ENCODE measurements at places on chromosomes 2 and 18.

- DNase-seq: no peak
These were observed 15.9 kb upstream of the WIPF1 start for GRCh38 chr2:174613531-174613930.

- DNase-seq: no peak
These were observed 68.1 kb downstream of the RMDN2 start for GRCh38 chr2:37993143-37993542.

DNA sequence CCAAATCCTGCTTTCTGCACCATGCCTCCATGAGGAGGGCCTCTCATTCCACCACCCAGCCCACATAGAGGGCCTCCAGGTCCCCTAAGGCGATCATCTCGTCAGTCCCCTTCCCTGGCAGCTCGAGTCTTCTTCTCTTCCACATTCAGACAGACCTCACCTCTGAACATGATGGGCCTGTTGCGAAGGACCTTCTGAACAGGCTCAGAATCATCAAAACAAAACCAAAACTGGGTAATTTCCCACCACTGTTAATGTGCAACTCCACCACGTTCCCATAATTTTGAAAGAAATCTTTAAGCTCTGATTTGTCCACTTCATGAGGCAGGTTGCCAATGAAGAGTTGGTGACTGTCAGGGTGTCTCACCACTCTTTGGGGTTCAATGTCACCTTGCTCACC is 20.4 kb downstream of the ZRANB3 start:
- DNase-seq: no peak

DNA sequence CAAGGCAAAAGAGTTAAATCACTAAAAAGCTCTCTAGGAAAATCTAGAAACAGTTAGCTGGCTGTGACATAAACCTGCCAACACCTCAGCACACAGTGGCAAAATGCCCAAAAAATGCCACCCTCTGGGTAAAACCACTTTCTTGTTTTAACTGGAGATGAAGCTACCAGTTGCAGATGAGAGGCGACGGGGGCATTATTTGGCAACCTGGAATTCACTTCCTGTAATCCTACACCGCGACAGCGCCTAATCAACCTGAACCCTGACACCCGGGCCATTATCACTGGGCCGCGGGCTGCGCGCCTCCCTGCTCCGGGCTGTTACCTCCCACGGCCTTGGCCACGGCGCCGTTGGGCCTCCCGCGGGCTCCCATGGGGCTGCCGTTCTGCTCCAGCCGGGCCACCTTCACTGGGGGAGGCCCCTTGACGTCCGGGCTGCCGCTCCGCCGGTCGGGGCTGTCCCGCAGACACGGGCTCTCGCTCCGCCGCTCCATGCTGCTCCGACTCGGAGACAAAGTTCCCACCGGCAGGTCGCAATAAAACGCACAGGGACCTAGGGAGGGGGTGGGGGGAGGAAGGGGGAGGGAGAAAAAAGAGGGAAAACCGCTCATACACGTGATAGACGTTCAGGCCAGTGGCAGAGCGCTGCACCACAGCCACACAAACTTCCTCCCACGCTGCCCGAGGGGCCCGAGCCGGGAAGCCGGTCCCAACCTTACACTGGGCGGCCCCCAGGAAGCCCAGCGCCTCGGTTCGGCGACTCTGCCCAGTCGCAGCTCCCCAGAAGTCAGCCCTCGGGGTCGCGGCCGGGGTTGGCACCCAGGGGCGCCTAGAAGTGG is 2.0 kb downstream of the SATB2 start:
- DNase-seq: no peak

GRCh38 chr2:146461068-146461467 is 1383.8 kb upstream of the ACVR2A start:
- no peak for DNase-seq

DNA sequence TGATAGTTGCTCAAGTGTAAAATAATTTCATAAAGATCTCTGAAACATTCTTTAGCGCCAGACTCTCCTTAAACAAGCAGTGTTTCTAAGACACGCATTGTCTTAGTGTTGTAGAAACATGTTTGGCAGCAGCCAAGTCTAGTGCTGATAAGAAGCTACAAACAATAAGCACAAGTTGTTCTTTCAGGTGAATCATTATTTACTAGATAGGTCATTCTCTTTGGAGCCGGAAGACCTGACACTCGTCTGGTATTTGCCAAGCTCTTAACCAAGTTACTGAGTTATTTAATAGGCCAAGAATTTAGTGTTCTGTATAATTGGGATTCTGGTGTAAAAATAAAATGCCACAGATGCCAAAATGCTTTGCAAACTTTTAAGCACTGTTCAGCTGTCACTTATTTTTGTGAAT is 852.1 kb downstream of the CPS1 start:
- no peak for DNase-seq

DNA sequence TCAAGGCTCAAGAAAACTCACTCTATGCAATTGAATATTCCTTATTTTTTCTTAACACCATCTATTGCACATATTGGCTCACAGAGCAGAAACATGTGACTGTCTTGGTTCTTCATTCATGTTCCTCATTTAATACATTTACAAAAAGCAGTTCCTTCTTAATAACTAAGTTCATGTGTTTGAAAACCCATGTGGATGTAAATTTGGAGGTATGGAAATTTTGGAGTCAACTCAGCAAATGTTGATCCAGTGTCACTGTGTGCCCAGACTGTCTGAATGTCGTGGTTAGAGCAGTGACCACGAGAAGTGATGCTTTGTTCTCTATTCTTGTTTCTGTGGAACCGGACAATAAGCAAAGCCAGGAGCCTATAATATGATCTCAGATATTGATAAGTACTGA is 299.1 kb downstream of the SETBP1 start:
- no peak for DNase-seq

DNA sequence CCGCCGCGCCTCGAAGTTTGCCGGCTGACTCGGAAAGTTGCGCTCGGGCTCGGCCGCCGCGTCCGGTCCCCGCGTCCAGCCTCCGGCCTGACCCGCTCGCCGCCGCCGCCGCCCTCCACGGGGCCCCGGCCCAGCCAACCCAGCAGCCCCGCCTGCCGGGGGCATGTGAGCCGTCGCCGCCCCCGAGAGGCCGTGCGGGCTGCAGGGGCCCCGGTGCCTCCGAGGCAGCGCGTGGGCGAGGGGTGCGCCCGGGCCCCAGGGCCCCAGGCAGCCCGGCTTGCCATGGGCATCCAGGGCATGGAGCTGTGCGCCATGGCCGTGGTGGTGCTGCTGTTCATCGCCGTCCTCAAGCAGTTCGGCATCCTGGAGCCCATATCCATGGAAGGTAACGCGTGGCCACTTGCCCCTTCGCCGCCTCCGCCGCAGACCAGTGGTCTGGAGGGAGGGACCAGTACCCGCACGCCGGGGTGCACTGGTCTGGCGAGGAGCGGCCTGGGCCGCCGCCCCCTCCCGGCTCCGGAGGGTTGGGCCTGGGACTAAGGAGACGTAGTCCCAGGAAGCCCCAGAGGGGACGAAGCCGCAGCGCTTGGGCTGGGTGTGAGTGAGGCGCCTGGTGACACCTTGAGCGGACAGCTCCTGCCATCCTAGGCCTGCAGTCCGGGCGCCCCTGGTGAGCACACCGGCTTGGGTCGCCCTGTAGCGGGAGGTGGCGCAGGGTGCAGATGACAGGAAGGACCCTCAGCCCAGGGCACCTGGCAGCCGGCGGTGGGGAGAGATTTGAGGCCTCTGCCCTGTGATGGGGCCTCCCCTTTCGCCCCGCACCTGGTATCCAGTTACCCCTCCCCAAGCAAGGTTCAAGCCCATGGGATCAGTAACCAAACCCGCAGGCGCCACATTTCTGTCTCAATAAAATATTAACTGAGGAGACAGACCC is 49.9 kb downstream of the KCNIP3 start:
- no peak for DNase-seq

- DNase-seq: no peak
These were observed 1663.6 kb downstream of the SUCLG1 start for GRCh38 chr2:82795446-82795845.

DNA sequence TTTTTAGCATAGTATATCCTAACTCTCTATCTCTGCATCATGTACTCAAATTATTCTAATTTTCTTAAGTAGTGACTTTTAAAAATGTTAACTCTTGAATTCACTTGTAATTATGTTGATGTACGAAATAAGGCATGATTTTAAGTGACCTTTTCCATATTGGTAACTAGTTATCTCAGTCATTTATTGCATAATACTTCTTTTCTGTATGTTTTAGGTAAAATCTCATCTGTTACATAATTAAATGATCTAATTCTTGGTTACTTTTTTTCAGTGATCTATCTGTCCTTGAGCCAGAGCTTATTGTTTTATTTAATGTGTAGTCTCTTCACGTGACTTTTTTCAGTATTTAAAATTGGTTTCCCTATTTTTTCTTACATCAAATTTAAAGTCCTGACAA is 4.8 kb upstream of the UBE2E3 start:
- DNase-seq: no peak

DNA sequence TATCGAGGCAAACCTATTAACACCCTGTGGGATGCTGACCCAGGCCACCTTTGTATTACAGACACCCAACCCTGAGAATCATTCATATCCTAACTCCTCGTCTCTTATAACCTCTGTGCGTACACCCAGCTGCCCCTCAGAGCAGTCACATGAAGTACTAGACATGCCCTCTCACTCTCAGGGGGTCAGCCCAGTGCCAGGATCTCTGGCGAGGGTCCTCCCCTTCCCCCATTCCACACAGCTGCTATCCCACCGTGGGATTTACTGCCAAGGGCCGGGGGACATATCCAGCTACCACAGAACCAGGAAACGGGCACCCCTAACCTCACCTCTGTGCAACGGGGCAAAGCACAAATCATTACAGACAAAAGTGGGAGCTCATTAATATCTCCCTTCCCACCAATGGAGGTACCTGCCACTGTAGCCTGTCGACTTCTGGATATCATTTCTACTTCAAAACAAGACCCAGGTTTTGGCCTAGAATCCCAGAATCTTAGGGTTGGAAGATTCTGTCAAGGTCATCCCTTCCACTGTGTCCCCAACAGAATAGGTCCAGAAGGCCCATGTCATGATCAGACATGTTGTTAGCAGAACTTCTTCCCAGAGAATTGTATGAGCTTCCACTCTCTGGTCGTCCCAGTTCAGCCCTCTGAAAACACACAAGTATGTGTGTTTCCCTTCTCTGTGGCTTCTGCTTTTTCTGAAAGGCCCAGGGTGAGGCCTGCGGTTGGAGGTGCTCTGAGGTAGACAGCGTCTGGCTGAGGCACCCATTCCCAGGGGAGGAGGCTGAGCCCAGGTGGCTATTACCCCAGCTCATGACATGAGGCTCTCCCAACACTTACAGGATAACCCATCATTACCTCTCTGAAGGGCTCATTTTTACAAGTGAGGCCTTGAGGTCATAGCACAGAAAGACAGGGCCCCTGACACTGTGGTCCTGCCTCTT is 1.7 kb downstream of the TMBIM1 start:
- DNase-seq: peak; percentile 42

DNA sequence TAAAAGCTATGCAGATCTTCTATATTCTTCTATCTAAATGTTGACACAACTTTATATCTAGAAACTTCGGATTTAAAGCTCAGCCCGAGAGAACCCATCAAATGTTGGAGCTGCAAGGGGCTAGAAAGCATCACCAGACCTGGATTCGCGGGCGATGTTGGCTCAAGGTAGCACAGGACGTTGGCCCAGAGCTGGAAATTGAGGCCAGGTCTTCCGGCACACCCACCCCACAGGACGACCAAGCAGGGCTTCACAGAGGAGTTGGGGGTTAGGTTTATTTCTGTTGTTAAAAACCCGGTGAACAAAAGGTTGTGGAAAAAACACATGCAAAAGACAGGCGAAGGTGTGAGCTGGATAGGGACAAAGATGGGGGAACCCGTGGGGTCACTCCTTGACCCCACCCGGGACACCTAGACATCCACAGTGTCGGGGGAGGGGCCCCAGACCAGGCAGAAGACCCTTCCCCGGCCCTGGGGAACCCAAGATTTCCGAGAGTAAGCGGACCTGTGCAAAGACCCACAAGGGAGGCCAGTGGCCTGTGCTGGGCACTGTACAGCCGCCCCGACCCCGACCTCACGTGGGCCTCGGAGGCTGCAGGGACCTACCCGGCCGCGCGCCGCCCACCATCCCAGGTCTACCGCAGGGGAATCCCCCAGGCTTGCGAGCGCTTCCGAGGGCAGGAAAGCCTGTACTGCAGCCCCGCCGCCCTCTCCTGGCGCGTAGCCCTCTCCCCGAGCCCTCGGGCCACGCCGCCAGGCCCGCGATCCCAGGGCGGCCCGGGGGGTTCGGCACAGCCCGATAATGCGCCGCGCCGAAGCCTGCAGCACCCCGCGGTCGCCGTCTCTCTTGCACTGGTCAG is 1.8 kb upstream of the AGBL5 start:
- peak; percentile 50 for DNase-seq

- DNase-seq: no peak
These were observed 42.7 kb downstream of the EPAS1 start for GRCh38 chr2:46339676-46340459.

- no peak for DNase-seq
These were observed 74.0 kb downstream of the IL1R2 start for GRCh38 chr2:102065675-102066252.

GRCh38 chr2:126381091-126381490 is 274.9 kb upstream of the GYPC start:
- DNase-seq: no peak

- DNase-seq: no peak
These were observed 63.8 kb upstream of the EPHA4 start for GRCh38 chr2:221635949-221636348.

GRCh38 chr2:190879474-190880377 is 895 bp upstream of the GLS start:
- DNase-seq: no peak

DNA sequence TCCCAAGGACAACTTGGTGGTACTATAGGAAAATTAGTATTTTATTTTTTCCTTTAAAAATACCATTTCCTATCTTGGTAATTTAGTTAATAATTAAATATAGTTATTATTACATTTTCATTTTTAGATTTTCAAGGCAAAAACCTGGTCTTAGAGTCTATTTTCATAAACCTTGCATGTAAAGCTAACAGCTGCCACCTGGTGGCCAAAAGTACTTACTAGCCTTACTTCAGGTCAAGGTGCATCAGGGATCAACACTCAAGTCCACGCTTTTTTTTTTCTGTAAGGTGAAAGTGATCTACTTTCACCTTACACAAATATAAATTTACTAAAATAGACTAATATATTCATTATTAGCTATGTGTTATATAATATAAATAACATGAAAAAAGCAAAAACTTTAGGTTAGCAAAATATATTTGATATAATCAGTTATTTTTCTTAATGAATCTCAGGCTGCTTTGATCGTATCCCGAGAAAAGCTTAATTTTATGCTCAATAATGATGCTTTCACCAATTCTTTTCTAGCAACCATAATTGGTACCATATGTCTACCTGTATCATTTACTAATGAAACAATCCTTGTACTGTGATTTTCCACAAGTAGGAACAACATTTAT is 62.5 kb downstream of the RELCH start:
- DNase-seq: peak; percentile 52

GRCh38 chr2:83894976-83895375 is 564.1 kb downstream of the SUCLG1 start:
- no peak for DNase-seq

DNA sequence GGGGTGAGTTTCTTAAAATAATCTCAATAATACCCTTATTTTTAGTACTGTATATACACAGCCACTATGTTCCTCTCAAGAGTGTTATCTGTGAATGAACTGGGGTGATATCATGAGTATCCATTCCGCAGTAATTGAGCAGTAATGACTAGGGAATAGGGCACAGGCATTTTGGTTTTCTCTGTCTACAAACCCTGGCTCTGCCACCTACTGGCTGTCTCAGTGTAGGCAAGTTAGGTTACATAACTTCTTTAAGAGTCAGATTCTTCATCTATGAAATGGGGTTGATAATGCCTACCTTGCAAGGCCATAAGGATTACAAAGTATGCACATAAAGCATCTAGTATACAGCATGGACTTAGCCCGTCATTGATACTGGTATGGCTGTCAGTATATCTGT is 555.8 kb downstream of the NRXN1 start:
- no peak for DNase-seq
